ENCODE measurements at places on chromosomes 2 and 18.

GRCh38 chr2:227376656-227377396, 2.3 kb downstream of the TM4SF20 start:
- no peak for DNase-seq

DNA sequence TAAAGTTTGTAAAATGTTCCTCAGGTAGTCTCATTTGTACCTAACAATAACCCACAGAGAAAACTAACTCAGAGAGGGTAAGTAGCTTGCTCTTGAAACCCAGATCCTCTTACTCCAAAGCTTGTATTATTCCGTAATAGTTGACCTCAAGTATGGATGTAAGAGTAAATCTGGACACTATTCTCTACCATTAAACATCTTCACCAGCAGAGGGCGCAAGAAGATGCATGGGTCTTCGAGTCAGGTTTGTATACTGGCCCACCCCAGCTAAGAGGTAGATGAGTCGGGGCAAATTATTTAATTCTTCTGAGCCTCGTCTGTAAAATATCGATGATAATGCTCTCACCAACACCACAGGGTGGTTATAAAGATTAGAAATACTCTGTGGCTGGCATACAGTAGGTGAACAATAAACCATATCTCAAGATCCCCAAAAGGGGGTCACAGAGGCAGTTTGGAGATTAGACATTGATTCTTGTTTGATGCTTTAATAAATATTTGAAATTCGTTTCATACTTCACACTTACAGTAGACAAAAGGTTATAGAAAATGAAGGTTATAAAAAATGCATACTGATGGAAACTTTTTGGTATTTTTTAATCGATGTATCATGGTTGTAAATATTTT, 3.5 kb upstream of the CABLES1 start:
- DNase-seq: peak; percentile 65

DNA sequence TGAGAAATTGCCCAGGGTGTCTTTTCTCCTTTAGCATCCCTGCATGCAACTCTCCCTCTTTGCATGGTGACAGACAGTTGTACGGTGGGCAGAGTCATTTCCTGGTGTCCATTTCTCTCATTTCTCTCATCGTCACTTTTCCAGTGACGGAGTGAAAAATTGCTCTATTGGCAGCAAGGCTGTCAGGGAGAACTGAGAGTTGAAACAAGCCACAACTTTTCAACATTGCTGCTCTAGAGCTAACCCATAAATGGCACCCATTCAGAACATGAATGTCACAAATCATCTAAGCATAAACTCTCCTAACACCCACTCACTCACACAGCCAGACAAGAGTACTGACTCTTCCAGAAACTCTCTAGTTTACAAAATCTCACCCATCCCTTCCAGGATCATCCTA, 55.7 kb downstream of the ZC3H8 start:
- DNase-seq: no peak

- DNase-seq: no peak
Measured at GRCh38 chr2:114040826-114041225, 150.9 kb downstream of the ACTR3 start.

DNA sequence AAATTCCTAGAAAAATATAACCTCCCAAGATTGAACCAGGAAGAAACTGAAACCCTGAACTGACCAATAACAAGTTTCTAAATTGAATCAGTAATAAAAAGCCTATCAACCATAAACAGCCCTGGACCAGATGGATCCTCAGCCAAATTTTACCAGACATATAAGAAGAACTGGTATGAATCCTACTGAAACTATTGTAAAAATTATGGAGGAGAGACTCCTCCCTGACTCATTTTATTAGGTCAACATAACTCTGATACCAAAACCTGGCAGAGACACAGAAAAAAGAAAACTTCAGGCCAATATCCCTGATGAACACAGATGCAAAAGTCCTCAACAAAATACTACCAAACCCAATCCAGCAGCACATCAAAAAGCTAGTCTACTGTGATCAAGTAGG, 11.3 kb downstream of the NT5C1B start:
- DNase-seq: no peak

GRCh38 chr2:221810245-221810644, 238.1 kb upstream of the EPHA4 start:
- no peak for DNase-seq

DNA sequence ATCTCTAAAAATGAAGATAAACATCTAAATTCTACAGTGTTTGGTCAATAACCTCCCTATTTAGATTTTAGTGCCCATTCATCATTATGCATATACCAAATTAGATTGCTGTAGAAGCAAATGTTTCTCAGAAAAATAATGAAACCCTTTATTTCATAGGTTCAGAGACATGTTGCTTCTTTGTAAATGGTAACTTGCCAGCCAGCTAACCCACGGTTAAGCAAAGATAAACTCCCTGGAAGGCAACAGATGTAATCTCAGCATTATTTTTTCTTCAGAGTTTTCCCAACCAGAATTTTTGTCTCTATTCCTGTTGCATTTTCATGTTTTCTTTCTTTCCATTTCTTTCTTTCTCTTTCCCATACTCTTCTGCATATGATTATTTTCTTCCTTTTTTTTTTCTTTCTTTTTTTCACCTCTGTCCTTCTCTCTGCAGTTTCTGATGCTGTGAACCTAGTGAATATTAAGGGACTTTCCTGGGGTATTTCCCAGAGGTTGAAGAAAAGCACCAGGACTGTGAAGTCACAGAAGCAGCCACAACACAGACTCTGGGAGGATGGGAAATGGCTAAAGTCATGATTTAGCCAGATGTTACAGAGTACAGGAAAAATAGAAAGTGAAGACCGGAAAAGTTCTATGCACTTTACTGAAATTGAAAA, 50.0 kb upstream of the DSG1 start:
- no peak for DNase-seq

DNA sequence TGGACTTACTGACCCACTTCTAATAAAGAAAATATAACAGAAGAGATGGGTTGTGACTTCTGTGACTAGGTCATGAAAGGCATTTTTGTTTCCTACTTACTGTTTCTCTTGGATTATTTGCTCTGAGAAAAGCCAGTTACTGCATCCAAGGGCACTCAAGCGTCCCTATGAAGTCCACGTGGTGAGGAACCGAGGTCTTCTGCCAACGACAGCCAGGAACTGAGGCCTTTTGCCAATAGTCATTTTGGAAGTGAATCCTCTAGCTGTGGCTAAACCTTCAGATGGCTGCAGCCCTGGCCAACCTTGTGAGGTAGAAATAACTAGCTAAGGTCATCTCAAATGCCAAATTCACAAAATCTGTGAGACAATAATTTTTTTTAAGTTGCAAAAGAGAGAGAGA, 449.8 kb upstream of the RGPD4 start:
- no peak for DNase-seq
